ENCODE measurements at places on chromosomes 5 and 9.
A peak's percentile ranks its signal among the peaks of the same experiment; 100 is the strongest.

- DNase-seq = peak; percentile 41
These were observed 1.9 kb upstream of the SPDL1 start for GRCh38 chr5:169581580-169582227.

DNA sequence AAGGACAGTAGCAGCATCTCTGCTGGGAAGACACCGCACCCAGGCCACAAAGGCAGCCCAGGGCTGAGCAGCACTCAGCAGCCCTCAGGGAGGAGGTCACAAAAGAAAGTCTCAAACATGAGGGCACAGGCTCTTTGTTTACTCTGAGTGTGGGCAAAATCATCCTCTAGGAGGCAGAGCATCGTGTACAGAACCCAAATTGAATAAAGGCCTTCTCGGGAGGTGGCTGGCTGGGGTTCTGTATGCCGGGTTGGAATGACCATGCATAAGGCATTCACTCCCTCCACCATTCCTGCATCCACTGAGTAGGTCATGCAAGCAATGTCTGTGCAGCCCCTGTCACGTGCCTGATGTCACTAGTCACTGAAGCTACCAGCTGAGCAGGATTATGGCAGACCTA, 412.8 kb downstream of the SPOCK1 start:
- no peak for DNase-seq

GRCh38 chr9:98019098-98019497, 36.0 kb downstream of the ANP32B start:
- no peak for DNase-seq

GRCh38 chr9:136082496-136083361, 12.4 kb downstream of the NACC2 start:
- no peak for DNase-seq

DNA sequence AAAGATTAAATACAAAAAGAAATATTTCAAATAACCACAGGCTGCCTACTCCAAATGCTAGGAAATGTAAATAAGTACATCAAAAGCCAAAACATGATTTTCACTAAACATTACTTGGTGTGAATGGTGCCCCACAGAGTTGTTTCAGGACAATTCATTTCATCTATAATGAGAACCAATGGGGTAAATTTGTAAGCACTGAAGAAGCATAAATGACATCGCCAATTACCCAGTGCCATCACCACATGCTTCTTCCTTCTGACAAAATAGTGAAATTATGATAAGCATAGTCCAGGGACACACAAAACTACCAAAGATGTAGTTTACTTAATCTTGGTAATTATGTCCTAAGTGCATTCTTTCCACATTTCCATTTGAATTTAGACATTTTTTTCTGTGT, 510.4 kb upstream of the TYRP1 start:
- no peak for DNase-seq

DNA sequence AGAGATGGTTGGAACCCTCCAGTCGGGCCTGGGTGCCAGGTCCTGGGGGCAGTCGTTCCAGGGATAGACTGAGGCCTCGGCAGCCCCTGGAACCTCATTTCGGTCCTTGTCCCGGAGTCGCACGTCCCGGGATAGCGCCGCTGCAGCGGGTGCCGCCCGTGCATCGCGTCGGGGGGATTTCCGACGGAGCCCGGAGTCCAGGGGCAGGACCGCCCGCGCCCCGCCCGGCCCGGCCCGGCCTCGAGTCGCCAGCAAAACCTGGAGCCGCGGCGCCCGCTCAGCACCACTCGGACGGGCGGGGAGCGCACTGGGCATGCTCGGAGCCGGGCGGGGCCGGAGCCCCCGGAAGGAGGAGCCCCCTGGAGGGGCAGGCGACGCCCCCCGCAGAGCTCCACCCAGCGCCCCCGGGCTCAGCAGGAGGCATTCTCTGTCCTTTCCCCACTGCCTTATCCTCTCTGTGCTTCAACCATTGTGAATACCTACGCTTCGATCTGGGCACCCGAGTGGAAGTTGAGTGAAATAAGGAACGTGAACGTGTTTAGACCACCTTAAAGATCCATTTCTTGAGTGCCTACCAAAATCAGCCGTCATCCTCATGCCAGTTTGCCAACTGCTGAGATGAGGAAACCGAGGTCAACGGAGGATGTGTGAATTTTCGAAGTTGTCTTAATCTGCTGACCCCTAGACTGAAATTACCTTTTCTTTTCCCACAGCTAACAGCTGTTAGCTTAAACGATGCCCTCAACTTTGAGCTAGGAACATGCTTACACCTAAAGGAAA, 1.7 kb upstream of the PTPN3 start:
- DNase-seq = no peak

DNA sequence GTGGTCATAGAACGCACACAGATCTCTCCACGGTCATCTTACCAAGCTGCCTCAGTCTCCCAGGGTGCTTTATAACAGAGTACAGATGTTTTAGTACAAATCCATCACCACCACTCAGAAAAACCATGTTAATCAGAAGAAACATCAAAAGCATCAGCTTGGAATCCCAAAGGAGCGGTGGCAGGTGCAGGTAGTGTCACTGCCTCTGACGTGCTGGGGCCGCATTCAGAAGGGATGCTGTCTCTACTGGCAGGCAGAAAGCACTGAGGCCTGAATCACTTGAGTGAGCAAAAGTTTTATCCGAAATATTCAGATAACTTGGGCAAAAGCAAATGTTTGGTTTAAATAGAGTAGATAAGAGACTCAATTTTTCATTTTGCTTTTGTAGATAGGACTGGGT, 448.4 kb upstream of the ZNF608 start:
- DNase-seq = no peak

DNA sequence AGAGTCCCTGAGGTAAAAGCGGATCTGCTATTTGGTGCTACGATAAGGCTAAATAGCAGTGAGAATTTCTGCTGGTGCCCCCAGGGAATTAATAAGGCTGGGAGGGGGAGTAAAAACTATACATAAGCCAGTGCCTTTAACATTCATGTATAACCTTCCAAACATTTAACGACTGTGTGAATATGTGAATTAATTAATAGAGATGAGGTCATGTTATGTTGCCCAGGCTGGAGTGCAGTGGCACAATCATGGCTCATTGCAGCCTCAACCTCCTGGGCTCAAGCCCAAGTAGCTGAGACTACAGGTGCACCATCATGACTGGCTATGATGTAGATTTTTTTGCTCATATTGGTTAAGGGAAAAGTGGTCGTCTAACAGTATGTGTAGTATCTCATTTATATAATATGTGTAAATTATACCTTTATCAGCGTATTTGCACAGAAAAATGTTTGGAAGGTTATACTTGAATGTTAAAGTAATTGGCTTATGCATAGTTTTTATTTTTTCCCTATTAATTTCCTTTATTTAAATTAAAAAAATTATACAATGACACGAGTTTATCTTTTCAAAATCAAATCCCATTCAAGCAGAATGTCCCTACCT, 64.6 kb downstream of the EHMT1 start:
- no peak for DNase-seq

DNA sequence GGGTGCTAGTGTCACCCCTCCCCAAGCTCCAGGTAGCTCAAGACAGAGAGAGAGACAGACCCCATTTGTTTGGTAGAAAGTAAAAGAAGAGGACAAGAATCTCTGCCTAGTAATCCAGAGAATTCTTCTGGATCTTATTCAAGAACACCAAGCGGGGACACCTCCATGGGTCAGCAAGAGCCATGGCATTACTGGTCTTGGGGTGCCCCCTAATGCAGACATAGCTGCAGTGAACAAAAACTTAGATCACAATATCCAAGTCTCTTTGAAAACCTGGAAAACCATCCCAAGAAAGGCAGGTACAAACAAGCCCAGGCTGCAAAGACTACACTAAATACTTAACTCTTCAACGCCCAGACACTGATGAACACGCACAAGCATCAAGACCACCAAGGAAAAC, 29.9 kb upstream of the PDE4D start:
- DNase-seq = no peak

DNA sequence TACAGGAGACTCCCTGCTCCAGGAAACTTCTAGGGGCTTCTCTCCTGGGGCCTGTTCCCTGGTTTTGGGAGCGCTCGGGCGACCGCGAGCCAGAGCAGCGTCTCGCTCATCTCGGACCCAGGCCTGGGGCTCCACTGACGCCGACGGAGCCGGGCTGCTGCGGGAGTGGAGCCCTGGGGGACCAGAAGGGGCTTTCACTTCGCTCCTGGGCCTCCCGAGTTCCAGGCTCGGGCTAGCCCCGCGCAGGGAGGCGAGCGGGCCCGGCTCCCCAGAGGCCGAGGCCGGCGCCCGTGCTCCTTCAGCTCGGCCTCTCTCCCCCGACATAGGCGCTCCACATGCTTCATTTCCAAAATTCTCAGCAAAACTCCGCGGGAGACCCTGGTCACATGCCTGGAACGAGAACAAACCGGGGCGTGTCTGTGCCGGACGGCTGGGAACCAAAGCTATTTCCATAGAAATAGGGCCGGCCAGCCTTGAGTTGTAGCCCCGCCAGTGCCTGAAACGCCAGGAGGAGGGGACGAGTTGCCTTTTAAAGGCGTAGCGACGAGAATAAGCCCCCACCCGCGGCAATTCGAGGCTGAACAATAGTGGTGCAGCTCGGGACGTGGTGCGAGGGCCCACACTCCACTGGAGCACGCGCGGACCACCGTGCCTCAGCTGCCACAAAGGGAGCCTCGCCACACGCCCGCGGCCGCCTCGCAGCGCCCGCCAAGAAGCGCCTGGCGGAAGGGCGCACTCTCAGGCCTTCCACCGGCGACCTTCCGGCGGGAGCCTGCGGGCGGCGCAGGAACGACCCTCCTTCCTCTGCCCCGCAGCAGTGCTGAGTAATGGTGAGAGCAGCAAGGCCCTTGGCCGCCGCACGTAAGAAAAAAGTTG, 1.1 kb upstream of the G3BP1 start:
- no peak for DNase-seq

Data from activated CD4-positive, alpha-beta T cell treated with anti-CD3 and anti-CD28 coated beads for 24 hours (primary cell).